Stimulated activated CD4-positive, alpha-beta T cell treated with anti-CD3 and anti-CD28 coated beads, TNF-alpha, amount 100 ng/mL, for 4 hours (primary cell): ENCODE measurements at places on chromosomes 13 and 19.

GRCh38 chr13:113218586-113218985, 9.2 kb downstream of the CUL4A start:
- no peak for DNase-seq

DNA sequence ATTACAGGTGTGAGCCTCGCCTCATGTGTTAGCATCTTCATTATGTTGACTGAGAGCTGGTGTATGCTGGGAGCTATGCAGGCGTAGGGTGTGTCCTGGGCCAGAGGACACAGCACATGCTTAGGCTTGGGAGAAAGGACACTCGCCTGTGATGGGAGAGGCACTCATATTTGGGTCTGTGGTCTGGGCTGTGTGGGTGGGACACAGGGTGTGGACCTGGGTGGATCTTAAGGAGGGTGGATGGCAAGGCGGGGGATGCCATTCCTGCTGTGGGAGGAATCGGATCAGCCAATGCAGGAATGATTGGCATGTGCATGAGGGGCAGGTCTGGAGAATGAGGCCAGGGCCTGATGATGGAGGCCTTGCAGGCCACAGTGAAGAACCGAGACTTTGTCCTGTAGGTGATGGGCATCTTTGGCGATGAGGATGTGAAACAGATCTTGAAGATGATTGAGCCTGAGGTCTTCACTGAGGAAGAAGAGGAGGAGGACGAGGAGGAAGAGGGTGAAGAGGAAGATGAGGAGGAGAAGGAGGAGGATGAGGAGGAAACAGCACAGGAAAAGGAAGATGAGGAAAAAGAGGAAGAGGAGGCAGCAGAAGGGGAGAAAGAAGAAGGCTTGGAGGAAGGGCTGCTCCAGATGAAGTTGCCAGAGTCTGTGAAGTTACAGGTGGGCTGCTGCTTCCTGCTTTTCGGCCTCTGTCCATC, 55.4 kb downstream of the RYR1 start:
- no peak for DNase-seq

DNA sequence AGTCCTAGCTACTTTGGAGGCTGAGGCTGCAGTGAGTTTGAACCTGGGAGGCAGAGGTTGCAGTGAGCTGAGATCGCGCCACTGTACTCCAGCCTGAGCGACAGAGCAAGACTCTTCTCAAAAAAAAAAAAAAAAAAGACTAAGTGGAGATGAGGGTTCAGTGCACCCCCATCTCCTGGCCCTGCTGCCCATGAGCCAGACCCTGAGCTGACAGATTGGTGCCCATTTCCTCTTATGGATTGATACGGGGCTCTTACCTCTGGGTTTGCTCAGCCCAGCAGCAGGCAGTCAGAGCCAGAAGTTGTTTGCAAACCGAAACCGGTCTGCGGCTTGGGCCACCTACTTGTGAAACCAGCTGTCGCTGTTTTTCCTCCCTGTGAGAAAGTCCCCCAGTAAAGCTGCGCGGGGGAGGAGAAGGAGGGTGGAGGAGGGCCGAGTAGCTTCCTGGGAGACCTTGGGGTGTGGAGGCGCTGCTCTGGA, 36.9 kb downstream of the ARRDC2 start:
- peak; percentile 72 for DNase-seq

GRCh38 chr13:108154421-108154858, 60.9 kb downstream of the LIG4 start:
- no peak for DNase-seq

DNA sequence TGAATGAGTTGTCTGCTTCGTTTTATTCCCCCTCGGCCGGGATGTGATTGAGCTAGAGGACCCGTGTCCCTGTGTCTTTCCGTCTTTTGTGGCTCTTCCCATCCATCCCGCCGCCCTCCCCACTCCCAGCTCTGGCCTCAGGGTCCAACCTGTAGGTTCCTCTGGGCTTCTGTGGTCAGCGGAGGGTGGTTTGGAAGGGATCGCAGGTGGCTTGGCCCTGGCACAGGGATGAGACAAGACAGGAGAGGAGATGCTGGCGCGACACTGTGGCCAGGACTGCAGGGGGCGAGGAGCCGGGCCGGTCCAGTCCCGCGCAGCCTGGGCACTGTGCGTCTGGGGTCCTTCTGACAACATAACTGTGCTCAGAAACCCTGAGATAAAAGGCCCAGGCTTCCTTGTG, 2.0 kb downstream of the EVI5L start:
- DNase-seq, result no peak

DNA sequence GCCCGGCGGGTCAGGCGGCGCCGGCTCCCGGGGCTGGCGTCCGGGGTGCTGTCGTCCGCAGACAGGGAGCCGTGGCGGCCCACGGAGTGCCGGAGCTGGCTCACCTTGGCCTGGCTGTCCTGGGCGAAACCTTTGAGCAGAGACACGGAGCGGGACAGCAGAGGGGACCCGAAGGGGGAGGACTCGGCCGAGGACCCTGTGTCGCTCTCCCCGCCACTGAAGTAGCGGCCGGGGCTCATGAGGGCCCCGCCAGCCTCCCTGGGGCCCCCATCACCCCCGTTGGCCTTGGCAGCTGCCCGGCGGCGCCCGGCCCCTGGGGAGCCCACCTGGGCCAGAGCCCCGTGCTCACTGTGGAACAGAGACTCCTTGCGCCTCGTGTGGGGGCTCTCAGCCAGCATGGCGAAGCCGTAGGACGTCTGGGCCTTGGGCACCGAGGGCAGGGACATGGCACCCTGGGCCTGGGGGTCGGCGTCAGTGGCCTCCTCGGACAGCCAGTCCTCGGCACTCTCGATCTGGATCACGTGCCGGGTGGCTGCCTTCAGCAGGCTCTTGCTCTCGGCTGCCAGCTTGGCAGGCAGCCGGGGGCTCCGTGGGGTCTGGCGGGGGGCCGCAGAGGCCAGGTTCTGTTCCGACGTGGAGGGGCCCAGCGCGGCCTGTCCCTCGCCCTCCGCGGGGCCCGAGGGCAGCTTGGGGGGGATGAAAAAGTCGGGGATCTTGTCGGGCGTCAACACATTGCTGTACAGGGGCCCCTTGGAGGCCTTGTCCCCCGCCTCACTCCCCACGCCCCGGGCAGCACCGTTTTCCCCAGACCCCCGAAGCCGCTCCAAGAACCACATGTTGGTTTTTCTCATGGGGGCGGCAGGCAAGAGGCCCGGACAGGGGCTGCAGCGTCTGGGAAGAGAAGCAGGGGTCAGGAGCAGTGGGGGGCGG, 1.2 kb downstream of the C2CD4C start:
- no peak for DNase-seq

- no peak for DNase-seq
Observed at GRCh38 chr13:50745542-50746115, 97.9 kb downstream of the DLEU7 start.

GRCh38 chr13:73876323-73876722, 257.9 kb downstream of the KLF12 start:
- no peak for DNase-seq

- no peak for DNase-seq
Observed at GRCh38 chr13:102879793-102880499, 34.1 kb downstream of the ERCC5 start.
